EH (cell line): ENCODE measurements at places on chromosomes 11 and 22.

GRCh38 chr11:132464003-132464342 lies 1068.3 kb downstream of the OPCML start:
- DNase-seq = peak; percentile 53

DNA sequence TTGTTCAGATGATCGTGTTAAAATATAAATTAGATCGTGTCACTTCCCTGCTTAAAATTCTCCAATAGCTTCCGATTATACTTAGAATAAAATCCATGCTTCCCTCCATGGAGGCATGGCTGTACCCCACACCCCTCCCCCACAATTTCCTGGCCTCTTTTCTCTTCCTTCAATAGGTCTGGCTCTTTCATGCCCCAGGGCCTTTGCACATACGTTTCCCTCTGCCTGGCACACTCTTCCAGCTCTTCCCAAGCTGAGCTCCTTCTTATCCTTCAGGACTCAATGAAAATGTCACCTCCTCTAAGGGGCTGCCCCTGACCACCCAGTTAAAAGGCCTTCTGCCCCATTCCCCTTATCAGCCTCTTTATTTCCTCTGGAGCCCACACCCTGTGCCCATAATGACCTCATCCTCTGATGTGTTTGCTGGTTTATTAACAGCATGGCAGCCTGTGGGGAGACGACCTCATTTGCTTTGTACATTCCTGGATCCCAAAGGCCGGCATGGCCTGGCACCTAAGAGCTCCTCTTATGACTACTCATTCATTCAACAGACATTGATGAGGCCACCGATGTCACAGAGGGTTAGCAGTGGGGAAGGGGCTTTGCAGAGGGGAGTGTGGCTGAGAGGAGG lies 9.0 kb upstream of the FLRT1 start:
- no peak for DNase-seq

- DNase-seq = no peak
These were observed 2.1 kb downstream of the FEZ1 start for GRCh38 chr11:125494031-125494360.

- DNase-seq = no peak
These were observed 982.8 kb downstream of the NTM start for GRCh38 chr11:132353255-132353654.

- DNase-seq = no peak
These were observed 143.5 kb downstream of the CCDC81 start for GRCh38 chr11:86518211-86518610.

DNA sequence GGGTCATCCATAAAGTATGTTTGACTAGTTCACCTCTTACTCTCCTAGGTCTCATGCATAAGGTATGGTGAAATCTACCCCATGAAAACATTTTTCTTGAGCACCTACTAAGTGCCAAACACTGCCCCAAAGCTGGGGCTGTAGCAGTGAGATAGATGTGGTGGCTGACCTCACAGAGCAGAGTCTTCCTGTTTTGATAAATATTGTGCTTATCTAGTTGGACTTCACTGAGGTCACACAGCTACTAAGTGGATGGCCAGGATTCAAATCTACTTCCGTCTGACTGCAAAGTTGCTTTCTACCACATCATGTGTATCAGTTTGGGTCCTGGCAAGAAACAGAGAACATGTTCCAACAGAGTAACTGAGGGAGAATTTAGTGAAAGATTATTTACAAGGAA lies 6.4 kb upstream of the HTATIP2 start:
- DNase-seq = no peak

DNA sequence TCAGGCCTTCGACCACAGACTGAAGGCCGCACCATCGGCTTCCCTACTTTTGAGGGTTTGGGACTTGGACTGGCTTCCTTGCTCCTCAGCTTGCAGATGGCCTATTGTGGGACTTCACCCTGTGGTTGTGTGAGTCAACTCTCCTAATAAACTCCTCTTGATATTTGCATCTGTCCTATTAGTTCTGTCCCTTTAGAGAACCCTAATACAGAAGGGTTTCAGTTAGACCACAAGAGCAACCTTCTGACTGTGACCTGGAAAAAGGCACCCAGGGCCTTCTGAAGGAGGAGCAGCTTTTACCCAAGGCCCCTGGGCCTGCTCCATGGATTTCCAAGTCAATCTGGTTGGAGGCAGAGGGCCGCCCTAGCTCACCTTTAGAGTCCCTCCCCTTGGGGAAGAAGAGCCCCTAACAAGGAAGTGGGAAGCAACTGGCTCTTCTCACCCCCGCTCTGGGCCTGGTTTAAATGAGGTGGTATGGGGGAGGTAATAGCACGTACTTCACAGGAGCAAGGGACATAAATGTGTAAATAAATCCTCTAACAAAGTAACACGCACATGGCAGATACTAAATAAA lies 11.2 kb upstream of the CHST1 start:
- DNase-seq = no peak

DNA sequence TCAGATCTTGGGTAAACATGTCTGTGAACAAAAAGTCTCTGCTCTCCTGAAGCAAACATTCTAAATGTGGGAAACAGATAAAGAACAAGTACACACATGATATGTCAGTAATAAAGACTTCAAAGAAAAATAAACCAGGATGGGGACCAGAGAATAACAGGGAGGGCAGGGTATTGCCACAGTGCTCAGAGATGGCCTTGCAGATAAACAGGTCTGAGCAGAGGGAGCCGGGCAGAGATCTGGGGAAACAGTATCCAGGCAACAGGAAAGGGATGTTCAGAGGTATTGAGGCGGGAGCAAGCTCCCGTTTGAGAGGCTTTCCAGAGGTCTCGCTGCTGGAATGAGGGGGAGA lies 2.9 kb downstream of the CCDC86 start:
- no peak for DNase-seq

GRCh38 chr11:15801126-15801525 lies 555.2 kb downstream of the SOX6 start:
- no peak for DNase-seq

DNA sequence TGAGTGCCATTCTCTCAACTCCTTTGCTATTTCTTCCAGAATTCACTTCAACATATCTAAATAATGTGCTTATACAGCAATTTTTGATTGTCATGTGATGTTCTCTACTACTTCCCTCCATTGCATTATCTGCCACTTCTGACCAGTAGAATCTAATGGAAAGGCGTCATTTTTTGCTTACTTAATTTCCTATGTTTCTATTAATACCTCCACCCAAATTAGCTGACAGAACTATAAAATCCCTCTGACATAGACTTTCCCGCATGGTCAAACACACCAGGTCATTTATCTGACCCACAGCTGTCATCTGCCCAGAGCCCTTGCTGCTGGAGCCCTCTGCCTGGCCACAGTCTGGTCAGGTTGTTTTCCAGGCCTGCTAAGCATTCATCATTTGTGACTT lies 258.6 kb upstream of the NARS2 start:
- no peak for DNase-seq

DNA sequence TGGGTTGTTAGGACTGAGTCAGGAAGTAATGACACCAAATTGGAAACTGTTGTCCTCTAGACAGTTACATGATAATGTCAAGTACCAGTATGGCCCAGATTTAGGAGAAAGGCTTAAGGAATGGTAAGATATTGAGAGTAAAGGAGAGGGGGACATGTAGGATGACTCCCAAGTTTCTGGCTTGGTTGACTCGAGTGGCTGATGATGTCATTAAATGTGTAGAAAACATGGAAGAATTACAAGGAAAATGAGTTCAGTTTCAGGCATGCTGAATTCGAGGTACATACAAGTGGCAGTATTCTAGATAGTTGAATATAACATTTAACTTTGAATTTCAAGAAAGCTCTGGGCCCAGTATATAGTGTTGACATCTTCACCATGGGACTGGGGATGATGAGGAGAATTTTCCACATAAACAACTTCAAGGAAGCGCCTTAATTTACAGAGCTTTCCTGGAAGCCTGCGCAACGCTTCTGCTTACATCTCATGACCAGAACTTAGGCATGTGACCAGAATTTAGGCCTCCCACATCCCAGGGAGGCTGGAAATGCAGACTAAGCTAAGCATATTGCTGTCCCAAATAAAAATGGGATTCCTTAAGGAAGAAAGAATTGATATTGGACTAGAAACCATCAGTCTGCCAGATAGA lies 3.8 kb downstream of the CFAP300 start:
- DNase-seq = no peak

GRCh38 chr11:113540416-113541330 lies 65.5 kb upstream of the DRD2 start:
- no peak for DNase-seq

- no peak for DNase-seq
These were observed 68.9 kb downstream of the ARFGAP2 start for GRCh38 chr11:47107744-47108143.

DNA sequence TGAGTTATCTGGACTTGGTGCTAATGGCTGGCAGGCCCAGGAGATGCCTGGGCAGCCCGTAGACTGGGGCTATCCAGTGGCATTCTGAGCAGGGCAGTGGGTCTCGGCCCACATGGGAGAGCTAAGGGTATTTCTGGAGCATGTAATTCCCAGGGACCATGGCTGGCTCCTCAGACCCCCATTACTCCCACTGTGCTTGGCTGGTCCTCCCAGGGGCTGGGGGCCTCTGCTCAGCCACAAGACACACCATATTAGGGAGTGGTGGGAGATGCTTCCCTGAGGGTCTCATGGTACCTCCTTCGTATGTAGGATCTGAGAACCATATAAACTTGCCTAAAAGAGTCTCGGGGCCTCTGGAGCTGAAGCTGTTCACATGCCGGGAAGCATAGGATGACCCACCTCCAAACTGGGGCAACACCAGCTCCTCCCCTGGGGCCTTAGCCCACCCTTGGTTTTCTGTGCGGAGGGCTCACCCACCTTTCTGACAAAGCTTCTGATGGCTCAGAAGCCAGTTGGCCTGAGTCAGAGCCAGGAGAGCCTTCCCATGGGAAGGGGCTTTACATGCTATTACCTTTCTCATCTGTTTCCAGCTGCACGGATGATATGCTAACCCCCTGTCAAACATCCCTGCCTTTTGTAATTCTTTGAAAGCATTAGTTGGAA lies 9.5 kb upstream of the FTH1 start:
- DNase-seq = no peak

- DNase-seq = no peak
These were observed 5.1 kb downstream of the DGCR2 start for GRCh38 chr22:19117111-19117512.

DNA sequence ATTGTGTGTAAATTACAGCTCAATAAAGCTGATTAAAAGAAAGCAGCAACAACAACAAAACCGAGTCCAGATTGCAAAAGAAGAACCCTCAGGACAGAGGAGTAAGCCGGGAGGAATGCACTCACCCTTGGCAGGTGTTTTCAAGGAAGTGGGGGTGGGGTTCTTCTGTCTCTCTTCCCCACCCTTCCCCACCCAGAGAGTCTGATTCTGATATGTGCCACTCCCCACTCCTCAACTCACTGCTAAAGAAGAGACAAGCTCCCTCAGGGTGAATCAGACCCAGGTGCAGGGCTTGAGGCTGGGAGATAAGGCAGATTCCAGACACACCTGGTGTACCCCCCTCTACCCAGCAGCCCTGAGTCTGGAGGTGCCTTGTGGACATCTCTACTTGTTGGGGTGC lies 38.4 kb upstream of the PHF21A start:
- no peak for DNase-seq

DNA sequence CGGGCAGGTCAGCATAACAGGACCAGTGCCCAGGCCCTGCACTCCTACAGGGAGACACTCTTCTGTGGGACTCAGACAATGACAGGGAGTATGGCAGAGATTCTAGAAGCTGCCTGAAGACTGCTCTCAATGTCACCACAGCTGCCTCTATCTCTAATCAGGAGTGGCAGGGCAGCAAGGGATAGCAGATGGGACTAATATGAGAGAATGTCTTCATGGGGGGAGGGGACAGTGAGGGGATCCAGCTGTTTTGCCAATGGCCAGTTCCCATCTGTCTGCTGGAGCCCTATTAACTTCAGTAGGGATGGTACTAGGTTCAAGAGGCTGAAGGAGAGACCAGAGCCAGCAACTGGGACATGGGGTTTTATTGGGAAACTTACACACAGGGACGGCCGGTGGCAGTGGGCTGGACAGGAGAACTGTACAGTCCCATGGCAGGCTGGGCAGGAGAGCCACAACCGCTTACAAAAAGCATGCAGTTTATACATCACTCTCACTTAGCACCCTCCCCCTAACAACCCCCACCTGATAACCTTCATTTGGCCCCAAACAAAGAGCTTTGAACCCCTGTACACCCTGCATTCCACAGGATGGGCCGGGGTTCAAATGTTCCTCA lies 2.5 kb upstream of the CD82 start:
- DNase-seq = no peak

DNA sequence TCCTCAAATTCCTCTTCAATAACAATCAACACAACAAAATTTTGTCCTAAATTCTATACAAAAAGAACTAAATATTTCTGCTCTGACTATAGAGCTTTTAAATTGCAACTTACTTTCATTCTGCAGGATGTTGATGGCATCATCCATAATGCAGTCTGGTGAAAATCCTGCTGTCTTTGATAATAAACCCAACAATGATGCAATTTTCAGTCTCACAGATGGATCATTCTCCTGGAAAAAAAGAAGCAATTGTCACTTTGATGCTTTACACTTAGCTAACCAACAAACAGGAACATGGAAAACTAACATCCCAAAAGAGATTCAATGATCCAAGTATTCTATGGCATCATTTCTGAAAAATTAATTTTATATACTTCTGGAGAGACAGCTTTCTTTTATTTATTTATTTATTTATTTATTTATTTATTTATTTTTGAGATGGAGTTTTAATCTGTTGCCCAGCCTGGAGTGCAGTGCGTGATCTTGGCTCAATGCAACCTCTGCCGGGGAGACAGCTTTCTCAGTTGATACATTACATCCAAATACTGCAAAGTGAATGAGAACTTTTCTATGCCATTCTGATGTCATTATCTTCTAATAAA lies 13.0 kb downstream of the INTS4 start:
- DNase-seq = no peak

- no peak for DNase-seq
These were observed 34.1 kb upstream of the PAK1 start for GRCh38 chr11:77508019-77508418.

GRCh38 chr11:119772641-119773415 lies 43.8 kb upstream of the NECTIN1 start:
- no peak for DNase-seq

DNA sequence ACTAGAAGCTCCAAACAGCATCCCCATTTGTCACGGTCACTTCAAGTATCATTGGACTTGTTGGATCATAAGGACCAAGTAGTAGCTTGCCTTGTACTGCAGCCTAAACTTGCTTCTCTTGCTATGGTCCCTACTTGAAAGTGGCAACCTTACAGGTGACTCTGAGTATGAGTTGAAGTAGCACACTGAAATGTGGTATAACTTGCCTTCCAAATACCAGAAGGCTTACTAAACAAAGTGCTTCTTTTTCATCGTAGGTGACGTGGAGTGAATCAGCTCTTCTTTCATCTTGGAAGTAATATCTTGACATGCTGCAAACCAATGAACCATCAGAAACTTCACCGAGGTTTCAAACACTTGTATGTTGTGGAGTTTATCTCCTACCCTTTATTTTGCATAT lies 169.0 kb upstream of the DDI1 start:
- DNase-seq = no peak
